Stimulated activated CD4-positive, alpha-beta T cell treated with anti-CD3 and anti-CD28 coated beads, Interleukin-1b, Interleukin-23, amount 100 ng/mL, for 1 hour (primary cell): ENCODE measurements at places on chromosomes 6 and 20.

- DNase-seq, result no peak
These were observed 43.8 kb upstream of the AFDN start for GRCh38 chr6:167782698-167783517.

- no peak for DNase-seq
These were observed 136.1 kb downstream of the PDSS2 start for GRCh38 chr6:107323133-107323785.

DNA sequence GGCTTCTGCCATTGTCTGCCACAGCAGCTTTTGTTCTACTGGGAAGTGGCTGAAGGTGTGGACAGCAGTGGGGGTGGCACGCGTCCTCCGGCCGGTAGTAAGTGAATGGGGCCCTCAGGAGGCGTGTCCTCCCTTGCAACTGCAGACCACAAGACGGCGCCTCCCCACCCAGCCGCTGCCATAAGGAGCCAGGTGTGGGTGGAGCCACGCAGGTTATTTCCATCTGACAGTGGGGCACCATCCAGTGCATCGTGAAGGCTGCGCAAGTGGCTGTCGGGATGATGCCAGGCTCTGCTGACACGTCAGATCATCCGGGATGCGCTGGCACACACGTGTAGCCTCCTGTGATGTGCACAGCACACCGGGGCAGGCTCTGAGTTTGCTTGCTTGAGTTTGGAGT lies 379.7 kb downstream of the CDH4 start:
- no peak for DNase-seq

GRCh38 chr6:163381118-163381756 lies 33.3 kb upstream of the QKI start:
- DNase-seq, result no peak

DNA sequence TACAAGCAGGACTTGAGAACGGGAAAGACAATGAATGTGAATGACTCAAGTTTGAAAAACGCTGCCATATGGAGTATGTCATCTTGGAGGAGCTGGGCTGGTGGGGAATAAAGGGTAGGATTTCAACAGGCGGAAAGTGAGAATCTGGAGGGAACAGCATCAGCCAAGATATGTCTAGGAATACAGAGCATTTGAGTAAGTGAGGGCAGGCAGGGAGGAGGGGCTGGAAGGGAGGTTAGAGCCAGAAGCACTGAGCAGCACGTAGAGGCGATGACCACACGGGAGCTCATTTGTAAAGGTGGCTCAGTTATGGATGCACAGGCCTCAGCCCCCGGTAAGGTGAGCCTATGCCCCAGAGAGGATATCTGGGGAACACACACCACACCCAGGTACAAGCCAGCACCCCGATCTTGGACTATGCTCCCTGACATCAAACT lies 115.1 kb downstream of the ZMYND8 start:
- no peak for DNase-seq
